ENCODE measurements at places on chromosomes 11 and 22.

- DNase-seq, result peak; percentile 90
Observed at GRCh38 chr11:128437136-128437535, 150.2 kb downstream of the ETS1 start.

GRCh38 chr11:108669711-108670110, 4.8 kb downstream of the DDX10 start:
- DNase-seq, result peak; percentile 75

- no peak for DNase-seq
Observed at GRCh38 chr11:95768521-95768920, 21.1 kb downstream of the FAM76B start.

DNA sequence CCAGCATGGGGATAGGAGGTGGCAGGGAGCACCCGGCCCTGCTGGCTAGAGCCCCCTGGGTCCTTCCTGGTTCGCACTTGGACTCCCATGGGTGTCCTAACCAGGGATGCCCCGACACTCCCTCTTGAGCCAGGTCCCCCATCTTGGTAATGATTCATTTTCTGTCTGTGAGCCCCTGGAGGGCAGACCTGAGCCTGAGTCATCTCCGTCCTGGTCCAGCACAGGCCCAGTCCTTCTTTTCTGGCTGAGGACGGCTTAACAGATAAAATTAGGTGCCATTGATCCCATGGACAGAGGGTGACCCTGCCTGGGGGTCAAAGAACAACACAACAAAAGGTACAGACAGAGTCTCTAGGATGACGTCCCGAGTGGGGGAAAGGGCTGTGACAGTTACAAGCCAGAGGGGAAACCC, 3.5 kb downstream of the RHOD start:
- no peak for DNase-seq

- no peak for DNase-seq
Observed at GRCh38 chr11:111351374-111352055, 27.6 kb downstream of the POU2AF1 start.

GRCh38 chr11:109794501-109794900, 298.7 kb upstream of the ZC3H12C start:
- DNase-seq, result no peak

All from epithelial cell of proximal tubule (primary cell).